ENCODE measurements at places on chromosomes 3 and 15. TPM values are rescaled to one million over a fixed set of nuclear protein-coding genes. Genes with fewer than 3 reads are reported as not detected.
A peak's percentile ranks its signal among the peaks of the same experiment; 100 is the strongest.

Gene IL17RB
- 12.4 TPM for total RNA-seq

Gene OR5K4
- not detected for total RNA-seq

Gene MUC4
- 1.1 TPM for total RNA-seq

Gene UROC1
- not detected for total RNA-seq

Gene IL1RAP
- 34.6 TPM for total RNA-seq

Gene GOLGA6L4
- 2.7 TPM for total RNA-seq

Gene GUCA1C
- total RNA-seq: not detected

Gene KBTBD8
- 6.0 TPM for total RNA-seq

Gene CEP19
- total RNA-seq: 1.6 TPM

- DNase-seq: no peak
Observed at GRCh38 chr15:31070867-31071266, 30.7 kb downstream of the TRPM1 start.

DNA sequence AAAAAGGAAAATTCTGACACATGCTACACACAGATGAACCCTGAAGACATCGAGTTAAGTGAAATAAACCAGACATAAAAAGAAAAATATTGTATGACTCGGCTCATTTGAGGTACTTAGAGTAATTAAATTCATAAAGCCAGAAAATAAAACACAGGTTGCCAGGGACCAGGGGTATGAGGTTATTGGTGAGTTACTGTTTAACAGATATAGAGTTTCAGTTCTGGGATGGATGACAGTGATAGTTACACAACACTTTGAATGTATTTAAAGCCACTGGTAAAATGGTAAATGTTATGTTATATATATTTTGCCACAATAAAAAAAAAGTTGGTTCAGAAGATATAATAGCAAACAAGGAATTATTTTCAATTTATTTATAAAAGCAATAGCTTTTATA lies 436.1 kb upstream of the WNT5A start:
- no peak for DNase-seq

GRCh38 chr3:52240059-52240885 lies 1.3 kb upstream of the TWF2 start:
- peak; percentile 67 for DNase-seq

DNA sequence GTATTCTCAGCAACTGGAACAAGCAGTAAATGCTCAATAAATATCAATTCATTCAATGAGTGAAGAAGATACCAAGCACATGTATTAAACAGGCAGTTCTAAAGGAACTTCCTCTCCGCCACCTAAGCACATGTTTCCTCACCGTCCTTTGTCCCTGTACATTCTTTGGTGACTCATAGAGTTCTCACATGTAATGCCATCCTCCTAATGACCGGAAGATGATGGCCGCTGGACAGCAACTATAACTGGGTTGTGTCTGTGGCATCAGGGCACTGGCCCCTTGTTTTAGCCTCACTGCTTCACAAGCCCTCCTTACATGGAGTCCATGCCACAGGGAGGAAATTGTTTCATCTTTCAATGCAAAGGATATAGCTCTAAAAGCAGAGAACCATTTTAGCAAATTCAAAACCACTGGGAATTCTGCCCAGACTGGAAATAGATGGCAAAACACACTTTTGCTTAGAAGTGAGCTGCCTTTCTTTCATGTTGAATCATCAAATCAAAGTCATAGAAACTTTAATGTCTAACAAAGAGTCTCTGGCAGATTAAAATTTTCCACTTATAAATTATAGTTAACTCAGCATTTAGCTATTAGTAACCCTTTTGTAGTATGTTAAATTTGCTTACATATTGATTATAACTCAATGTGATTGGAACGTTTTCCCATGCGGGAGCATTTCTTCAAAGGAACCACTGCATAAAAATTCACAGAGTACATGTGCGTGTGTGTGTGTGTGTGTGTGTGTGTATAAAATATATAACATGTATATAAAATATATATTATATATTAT lies 74.1 kb downstream of the GAP43 start:
- no peak for DNase-seq

DNA sequence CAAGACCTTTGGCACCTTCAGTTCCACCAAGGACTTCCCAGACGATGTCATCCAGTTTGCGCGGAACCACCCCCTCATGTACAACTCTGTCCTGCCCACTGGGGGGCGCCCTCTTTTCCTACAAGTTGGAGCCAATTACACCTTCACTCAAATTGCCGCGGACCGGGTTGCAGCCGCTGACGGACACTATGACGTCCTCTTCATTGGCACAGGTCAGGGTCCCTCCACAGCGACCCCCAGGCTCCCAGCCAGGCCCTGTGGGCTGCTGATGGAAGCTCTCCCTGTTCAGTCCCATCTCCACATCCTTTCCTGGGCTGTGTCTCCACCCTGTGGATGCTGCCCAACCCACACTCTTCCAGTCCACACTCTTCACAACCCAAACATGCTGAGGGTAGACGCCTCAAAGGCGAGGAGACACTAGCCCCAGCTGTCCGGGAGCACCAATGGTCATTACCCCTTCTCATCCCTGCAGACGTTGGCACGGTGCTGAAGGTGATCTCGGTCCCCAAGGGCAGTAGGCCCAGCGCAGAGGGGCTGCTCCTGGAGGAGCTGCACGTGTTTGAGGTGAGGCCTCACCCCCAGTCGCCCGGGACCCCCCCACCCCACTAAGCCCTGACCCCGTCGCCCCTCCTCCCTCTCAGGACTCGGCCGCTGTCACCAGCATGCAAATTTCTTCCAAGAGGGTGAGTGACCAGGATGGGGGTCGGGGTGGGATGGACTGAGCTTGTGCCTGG lies 4.3 kb upstream of the LSMEM2 start:
- DNase-seq: peak; percentile 86

- no peak for DNase-seq
Observed at GRCh38 chr3:194293546-194294198, 57.5 kb downstream of the CPN2 start.

DNA sequence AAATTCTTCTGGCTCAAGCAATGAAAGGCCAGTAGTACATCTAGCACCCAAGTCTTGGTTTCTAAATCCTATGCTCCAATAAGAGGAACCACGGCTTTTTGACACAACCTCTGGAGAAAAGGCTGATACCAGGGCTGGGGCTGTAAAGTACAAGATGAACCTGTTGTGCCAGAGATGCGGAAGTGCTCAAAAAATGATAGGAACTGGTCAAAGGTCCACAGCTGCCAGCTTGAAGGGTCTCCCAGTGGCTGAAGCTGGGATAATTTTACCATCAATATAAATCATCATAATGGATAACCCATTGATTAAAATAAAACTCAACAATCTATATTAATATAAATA lies 558 bp upstream of the NCEH1 start:
- DNase-seq: no peak

DNA sequence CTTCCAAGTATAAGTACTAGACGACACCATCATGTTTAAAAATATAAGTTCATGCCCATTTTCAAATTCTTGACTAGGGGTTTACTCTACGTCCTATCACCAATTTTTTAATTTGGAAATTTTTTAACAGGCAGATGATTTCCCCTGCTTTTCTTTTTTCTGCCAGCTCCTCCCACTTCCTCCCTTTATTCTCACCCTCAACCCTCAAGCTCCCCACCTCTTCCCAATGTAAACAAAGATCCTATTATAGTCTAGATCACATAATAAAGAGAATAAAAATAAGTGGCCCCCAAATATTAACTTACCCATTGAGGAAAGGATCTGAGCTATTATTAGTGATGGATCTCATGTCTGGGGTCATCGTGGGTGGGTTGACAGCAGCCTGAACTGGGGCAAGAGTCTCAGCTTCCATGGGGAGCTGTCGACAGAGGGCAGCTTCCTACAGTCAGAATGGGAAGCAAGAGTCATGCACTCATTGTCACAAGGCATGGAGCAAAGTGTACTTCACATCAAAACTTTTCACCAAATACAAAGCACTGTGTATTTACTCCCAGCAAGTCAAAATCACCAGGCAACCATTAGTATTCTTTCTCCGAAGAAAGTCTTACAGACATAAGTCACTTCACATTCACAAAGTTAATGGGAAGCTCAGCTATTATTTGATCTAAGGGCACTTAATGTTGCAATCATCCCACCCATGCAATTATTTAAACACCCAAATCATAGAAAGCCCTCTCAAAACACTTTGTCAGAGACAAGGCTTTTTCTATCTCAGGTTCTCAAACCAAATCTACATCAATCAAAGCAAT lies 53.2 kb downstream of the TM4SF4 start:
- no peak for DNase-seq

DNA sequence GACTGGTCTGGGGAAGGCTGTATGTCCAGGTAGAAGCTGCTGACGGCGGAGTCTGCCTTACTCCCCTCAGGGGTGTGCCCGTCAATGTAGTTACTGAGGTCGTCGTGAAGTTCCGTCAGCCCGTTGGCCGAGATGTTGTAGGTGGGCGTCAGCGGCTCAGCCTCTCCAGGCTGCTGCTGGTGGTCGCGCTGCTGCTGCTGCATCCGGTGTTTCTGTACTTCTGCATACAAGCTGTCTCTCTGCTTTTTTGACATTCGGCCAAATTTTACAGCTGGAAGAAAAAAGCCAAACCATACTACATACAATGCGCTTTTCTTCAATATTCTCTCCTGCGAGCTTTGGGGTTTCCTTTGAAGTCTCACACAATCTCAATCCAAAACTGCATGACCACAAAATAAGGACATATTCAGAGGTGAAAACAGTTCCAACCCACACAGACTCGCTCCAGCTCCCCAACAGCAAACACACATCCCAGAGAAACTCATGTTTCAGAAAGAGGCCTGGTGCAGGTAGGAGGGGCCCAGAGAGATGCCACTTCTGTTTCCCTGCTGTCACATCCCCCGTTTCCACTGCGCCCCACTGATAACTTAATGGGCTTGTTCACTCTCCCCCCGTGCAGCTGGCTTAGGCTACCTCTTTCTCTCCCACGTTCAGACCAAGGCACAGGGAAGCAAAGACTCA lies 32.5 kb upstream of the ICE2 start:
- DNase-seq: no peak

DNA sequence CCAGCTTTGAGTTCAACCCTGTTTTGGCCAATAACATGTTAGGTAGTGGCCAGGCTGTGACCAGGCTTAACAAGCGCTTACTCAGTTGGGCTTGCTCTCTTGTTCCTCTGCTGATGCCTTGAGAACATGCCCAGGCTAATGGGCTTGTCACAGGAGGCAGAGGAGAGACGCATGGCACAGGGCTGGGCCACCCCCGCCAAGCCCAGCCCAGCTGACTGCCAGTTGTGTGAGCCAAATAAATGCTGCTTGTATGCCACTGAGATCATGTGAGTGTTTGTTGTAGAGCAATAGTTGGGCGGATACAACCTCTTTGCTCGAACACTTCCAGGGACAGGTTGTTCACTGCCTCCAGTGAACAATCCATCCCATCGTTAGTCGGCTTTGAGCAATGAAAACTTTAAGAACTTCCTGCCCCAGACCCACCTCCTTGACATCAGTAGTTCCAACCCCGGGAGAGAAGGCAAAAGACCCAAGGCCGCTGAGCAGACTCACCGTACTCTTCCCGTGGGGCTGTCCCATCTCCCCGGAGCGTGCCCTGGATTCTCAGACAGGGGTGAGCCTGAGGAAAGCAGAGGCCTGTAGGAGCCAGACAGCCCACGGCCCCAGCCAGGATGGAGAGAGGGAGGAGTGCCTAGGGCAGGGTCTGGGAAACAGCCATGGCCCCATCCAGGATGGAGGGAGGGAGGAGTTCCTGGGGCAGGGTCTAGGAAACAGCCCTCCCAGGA lies 4.1 kb downstream of the PLA2G4F start:
- peak; percentile 87 for DNase-seq

GRCh38 chr15:88655800-88656488 lies 17.1 kb downstream of the ISG20 start:
- no peak for DNase-seq

DNA sequence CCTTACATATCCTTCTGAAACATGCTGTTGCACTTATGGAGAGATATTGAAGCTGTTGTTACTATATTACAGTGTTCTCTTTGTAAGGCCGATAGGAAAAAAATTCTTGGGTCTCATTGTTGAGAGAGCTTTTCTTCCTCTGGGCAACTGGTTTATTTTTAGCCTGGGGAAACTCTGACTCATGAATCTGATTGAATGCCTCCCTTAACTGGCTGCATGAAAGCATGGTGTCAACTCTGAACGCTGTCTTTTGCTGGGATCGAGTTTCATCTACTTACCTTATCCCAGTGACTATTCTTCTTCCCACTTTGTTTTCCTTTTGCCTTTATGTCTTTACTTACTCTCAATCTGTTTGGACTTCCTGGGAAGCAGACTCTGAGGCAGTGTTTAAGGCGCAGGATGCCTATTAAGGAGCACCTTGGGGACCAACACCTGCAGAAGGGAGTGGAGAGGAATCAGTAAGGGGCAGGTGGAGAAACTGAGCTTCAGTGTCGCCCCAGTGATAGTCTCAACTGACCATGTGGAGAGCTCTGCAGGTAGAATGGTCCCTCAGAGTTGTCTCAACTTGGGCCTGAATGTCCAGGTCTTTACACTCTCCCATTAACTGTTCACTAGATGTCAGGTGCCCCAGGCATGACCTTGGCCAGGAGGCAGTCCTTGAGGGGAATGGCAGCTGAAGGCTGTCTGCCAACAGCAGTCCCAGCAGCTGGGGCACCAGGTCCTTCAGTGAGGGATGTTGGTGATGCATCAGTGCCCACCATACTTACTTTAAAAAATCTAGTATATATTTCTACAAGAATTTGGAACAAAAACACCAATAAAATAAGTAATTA lies 88.9 kb upstream of the CCNL1 start:
- no peak for DNase-seq

DNA sequence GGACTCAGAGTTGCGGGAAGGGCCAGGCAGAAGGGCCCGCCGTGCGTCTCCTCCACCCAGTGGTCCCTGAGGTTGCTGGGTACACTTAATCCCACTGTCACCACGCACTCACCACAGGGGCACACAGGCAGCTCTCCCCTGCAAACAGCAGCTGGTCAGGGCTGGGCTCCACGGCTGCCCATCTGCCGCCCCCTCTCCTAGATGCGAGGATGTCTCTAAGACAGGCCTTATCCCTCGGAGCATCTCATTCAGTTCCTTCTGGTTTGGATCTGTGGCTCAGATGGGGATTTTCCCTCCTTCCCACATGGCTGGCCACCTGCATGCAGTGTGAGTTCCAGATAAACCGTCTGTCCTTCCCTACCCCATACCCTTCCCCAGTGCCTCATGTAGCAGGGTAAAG lies 26.3 kb downstream of the MRPS11 start:
- no peak for DNase-seq

All from upper lobe of right lung (tissue), 1 donor.